ENCODE measurements at places on chromosomes 6 and 20.

DNA sequence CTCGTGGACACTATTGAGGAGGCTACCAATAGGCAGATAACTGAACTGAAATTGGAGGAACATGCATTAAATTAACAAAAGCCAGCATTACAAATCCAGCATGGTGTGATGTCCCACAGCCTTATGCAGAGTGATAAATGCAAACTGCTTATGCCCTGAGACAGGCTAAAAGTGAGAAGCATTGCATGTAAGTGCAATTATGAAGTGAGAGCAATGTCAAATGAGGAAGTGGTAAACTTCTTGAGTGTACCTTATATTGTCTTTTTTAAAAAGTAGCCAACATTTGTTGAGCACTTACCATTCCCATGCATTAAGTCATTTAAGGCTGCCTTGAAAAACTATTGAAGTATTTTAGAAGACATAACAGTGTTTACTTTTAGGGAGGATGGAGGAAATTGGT, 212.2 kb downstream of the TBC1D7 start:
- no peak for DNase-seq

DNA sequence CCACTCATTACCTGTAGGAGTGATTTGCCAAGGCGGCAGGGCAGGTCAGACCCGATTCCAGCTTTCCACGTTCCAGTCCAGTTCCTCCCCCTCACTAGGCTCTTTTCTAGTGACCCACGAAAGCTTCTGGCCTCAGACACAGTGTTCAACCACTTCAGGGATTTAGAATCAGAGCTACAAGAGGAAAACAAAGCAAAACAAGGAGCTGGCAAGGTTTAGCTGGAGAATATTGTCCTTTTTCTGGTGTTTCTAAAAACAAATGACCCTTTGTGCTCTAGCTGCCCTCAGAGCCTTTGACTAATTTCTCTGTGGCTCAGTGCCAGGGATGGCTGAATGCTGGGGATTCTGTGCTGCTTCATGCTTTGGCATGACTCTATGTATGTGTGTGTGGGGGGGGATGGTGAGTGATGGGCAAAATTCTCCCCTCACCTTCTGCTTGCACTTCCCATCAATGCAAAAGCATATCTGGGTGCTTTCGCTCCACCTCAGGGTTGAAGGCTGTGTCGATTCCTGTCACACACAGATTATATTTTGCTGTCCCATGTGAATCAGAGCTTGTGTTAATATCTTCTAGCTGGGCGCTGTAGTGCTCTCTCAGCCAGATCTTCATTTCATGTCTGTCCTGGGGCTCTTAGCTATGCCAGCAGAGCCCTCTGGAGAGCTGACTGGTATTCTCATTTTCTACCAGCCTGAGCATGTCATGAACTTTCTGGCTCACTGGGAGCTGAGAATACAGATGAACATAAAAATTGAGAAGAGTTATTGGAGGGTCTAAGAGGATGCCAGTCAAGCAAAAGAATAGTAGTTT, 19.3 kb upstream of the NEDD9 start:
- DNase-seq: no peak

- DNase-seq: no peak
Measured at GRCh38 chr6:157682856-157683481, 140.1 kb upstream of the SNX9 start.

- no peak for DNase-seq
Measured at GRCh38 chr6:165913676-165914570, 250.9 kb upstream of the PDE10A start.
